AG04450 (cell line): ENCODE measurements at places on chromosomes 1 and 21.
A peak's percentile ranks its signal among the peaks of the same experiment; 100 is the strongest.

- DNase-seq, result no peak
Observed at GRCh38 chr1:78003070-78003746, 1.5 kb upstream of the DNAJB4 start.

GRCh38 chr1:202311875-202312635 is 29.7 kb downstream of the UBE2T start:
- no peak for DNase-seq

- no peak for DNase-seq
Observed at GRCh38 chr1:182147136-182147820, 85.8 kb upstream of the ZNF648 start.

- DNase-seq, result no peak
Observed at GRCh38 chr1:234135501-234135900, 231.0 kb downstream of the SLC35F3 start.

DNA sequence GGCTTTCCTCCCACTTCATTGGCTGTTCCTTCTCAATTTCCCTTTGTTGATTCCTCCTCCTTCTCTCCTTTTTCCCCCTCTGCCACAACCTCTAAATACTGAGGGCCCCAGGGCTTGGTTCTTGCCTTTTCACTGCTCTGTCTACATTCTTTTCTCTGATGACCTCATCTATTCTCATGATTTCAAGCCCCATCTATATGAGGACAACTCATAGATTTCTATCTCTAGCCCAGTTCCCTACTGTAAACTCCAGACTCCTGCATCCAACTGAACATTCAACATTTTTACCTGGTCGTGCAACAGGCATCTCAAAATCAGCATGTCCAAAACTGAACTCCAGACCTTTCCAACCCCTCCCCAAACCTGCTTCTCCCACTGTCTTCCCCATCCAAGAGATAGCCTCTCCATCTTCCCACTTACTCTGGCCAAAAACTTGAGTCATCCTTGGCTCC is 11.5 kb upstream of the SLC9A1 start:
- no peak for DNase-seq

DNA sequence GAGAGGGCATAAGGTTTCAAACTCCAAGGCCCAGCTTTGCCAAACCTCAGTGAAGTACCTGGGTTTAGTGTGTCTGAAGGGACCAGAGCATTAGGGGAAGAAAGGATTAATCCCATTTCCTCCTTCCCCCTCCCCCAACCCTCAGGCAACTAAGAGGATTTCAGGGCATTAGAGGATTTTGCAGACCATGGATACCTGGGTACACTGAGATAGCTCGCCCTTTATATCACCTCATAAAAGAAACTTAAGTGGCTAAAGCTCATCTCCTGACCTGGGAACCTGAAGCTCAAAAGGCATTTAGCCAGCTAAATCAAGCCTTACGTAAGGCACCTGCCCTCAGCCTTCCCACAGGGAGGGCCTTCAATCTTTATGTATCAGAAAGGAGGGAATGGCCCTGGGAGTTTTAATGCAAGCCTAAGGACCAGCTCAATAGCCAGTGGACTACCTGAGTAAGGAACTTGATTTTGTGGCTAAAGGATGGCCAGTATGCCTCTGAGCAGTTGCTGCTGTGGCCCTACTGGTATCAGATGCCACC is 26.4 kb upstream of the SMYD3 start:
- DNase-seq, result no peak

DNA sequence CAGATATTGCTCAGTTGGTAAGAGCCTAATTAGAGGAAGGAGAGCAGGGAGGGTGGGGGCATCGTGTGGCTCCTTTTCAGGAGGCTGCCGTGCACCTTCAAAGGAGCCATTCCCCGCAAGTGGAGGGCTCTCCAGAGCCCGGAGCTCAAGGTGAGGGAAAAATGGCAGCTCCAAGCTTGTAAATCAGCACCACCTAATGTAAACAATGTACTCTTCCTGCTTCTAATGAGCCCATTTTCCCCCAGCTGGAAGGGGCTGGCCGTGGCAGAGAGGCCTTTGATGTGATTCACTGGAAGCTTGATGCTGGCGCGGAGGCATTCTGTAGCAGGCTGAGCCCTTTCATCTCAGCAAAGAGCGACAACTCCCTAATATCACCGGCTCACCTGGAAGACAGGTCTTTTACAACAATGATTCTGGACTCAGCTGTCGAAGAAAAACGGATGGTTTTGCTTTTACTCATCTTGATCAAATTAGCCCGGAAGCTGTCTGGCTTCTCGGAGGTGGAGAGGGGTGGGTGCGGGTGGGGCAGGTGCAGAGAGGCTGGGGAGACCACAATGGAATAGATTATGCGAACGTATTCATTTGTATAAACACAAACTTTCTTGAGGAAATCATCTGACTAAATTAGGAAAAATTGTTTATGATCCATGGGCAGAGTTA is 112.5 kb downstream of the RRAGC start:
- DNase-seq, result no peak

DNA sequence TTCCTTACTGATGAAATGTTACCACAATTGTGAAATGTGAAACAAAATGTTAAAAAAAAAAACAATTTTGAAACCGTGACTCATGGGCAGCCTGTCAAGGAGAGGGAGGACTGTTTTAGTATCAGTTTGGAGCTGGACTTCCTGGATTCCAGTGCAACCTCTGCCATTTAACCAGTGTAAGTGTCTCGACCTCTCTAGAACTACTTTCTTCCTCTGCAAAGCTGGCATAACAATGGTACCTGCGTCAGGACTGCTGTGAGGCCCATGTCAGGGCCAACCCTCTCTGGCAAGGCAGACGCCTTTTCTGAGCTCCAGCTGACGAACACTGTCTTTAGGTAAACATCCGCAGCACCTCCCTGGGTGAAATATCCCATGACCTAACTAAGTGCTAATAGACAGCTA is 20.9 kb downstream of the URB1 start:
- DNase-seq, result peak; percentile 52

DNA sequence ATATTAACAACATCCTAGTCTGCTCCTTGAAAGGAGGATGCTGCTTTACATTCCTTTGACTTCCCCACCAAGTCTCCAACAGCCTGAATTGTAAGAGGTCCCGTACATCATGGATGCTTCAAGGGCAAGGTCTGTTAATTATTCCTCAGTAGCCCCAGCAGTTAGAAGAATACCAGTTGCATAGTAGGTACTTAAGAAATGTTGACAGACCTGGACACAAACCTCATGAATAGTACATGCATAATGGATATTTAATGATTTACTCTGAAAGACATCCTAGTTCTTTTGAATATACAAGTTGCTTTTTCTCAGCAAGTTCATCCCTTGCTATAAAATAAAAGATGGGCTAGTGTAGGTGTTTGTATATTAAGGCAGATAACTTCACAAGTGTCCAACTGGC is 112.1 kb upstream of the DPYD start:
- DNase-seq, result no peak

DNA sequence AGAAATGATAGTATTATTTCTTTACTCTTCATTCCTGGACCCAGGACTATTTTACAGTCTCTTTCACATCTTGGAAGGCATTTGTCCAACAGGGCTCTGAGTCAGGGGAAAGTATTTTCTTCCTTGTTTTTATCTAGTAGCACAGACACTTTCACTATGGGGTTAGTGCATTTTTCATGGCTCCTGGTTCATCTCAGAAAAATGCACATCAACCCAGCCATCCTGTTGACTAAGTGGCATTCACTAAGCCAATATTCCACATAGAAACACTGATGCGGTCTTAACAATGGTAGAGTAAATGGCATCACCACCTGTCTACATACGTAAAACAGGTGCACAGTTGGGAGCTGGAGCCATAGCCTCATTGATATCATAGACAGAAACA is 87.4 kb upstream of the C1orf21 start:
- DNase-seq, result peak; percentile 76
